ENCODE measurements at places on chromosomes 2 and 18.

GRCh38 chr2:169131587-169132512 lies 62.5 kb downstream of the DHRS9 start:
- DNase-seq = no peak

GRCh38 chr2:36203366-36203765 lies 152.2 kb upstream of the CRIM1 start:
- no peak for DNase-seq

DNA sequence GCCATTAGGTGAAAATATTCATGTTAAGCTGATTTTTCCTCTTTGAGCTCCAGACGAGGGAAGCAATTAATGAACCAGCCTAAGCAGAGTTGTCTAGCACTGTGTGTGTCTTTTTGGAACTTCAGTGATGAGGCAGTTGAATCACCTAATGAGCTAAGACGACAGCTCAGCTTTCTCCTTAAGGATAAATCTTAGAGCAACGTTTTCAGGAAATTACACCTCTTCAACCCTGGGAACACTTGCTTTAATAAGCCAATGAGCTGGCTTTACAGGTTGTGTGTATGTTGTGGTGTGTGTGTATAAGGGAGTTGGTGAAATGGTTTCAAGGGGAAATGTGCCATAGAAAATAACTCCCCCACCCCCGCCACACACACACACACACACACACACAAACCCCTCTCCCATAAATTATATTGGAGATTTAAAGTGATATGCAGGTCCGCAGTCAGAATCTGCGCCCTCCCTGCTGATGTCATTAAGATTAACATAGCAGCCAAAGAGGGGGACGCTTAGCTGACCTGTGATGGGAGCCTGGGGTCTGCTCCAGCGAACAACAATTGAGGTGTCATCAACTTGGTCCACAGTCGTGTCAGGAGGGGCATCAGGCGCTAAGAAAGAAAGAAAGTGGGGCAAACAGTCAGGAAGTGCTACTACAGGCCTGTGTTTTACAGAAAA lies 28.1 kb downstream of the FN1 start:
- no peak for DNase-seq

- DNase-seq = no peak
Measured at GRCh38 chr2:14261771-14262170, 370.7 kb upstream of the LRATD1 start.

DNA sequence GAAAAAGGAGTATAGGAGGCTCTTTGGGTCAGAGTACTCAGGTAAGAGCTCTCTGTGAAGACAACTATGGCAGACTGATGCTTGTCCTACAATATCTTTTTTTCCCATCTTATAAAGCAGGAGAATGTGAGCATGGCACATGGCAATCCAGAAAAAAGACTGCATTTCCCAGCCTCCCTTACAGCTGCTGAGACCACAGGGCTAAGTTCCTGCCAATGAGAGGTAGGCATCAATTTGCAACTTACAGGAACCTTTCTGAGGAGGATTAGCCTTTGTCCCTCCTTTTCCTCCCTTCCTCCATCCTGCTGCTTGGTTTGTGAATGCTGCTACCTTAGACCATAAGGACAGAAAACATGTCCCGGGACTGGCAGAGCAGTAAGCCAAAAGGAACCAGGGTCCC lies 37.8 kb upstream of the ST8SIA5 start:
- DNase-seq = no peak

- DNase-seq = no peak
Measured at GRCh38 chr2:241818943-241819270, 9.9 kb downstream of the NEU4 start.

DNA sequence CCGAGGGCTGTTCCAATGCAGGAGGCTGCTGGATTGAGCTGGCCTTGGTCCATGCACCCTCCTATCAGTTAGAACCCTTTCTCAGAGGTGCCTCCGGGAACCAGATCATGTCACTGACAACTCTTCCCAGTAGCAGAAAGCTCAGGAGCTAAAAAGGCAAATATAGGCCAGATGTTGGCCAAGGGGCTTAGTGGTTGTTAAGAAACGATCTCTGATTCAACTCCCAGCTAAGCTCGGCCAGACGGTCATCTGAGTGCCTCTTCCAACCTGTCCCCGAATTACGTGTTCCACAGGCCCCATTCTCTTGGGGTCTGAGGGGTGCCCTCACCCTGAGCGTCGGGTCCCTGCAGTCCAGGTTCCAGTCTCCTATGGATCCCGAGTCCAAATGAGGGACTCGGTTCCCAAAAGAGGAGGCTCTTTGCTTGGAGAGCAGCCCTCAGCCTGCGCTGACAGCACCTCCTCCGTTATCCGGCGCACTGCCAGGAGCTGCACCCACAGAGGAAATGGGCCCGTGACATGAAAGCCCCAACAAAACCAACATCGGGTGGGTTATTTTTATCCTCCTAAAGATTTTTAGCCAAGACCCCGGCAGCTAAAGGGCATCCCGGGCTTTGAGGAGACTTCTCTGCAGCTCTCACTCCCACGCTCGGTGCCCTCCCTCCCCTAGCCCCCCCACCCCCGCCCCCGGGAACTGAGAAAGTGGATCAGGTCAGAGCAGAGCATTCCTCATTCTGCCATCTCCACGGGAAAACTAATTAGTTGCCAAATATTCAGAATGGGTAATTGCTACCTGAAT lies 106.6 kb upstream of the ID2 start:
- peak; percentile 16 for DNase-seq

- no peak for DNase-seq
Measured at GRCh38 chr2:95069465-95069864, 44.0 kb downstream of the MAL start.

DNA sequence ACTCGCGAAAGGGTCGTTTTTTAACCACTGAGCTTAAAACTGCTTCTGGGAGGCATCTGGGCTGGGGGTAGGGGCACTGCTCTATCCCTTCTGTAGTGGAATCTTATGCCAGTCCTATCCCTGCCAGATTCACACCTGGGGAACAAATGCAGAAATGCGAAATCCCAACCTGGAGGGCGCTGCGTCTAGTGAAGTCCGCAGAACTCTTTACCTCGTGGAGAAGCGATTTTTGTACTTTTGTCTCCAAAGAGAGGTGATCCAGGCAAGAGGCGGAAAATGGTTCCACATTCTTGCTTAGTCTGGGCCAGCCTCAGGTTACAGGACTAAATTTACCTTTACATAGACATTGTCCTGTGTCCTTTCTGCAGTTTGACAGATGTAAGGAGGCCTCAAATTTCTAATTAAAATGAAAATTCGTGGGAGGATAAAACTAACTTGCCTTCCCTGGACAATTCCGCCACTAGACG lies 10.4 kb downstream of the TBR1 start:
- DNase-seq = no peak

- no peak for DNase-seq
Measured at GRCh38 chr2:149000158-149000938, 38.2 kb upstream of the LYPD6B start.

GRCh38 chr2:85694052-85695025 lies at the start of gene GNLY:
TSS of gene GNLY (plus strand) at chr2:85694358. CDS start at chr2:85694419, 61 bp downstream.
- no peak for DNase-seq

DNA sequence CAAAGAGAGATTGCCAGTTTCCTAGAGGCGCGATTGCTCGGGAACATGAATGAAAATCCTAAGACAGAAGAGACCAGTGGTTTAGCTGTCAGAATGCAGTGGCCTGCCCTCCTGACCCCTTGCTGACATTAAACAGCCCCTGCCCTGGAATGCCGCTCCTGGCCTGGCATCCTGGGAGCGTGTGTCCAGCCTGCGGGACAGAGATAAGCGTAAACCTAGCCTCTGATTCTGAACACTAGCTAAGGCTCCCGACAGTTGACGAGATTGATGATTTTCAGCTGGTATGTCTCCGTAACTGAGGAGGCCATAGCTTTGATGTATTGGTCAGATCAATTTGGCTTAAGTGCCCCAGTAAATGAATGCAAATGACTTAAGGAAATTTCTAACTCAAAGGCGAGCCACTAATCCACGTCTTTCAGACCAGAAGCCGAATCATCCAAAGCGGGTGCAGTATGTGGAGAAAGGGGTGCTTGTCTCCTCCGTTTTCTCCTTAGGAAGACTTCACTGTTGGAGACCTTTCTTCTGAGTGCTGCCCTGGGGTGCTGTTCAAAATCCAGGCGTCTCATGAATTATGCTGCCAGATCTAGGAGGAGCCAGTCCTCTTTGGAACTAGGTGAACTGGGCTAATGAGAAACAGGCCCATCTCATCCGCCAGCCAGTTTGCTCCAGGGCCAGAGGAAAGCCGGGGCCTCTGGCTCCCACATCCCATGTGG lies 142.5 kb upstream of the L3MBTL4 start:
- no peak for DNase-seq

DNA sequence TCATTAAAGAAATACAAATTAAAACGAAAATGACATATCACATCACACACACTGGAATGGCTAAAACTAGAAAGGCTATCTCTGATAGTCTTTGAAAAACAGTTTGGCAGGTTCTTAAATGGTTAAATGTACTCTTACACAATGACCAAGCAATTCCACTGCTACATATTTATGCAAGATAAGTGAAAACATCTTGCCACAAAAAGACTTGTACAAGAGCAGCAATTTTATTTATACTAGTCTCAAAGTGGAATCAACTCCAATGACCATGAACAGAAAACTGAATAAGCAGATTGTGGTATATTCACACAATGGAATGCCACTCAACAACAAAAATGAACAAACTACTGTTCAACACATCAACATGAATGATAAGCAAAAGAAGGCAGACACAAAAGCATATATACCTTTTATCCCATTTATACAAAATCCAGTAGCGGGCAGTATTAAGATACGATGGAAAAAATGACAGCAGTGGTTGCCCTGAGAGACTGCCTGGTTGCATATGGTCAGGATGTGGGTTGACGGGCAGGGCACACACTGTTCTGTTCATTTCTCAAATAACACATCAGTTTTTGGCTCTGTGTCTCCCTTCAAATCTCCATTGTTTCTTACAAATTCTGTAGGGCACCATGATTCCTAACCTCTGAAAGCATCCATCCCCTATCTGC lies 25.4 kb downstream of the SP100 start:
- peak; percentile 19 for DNase-seq

DNA sequence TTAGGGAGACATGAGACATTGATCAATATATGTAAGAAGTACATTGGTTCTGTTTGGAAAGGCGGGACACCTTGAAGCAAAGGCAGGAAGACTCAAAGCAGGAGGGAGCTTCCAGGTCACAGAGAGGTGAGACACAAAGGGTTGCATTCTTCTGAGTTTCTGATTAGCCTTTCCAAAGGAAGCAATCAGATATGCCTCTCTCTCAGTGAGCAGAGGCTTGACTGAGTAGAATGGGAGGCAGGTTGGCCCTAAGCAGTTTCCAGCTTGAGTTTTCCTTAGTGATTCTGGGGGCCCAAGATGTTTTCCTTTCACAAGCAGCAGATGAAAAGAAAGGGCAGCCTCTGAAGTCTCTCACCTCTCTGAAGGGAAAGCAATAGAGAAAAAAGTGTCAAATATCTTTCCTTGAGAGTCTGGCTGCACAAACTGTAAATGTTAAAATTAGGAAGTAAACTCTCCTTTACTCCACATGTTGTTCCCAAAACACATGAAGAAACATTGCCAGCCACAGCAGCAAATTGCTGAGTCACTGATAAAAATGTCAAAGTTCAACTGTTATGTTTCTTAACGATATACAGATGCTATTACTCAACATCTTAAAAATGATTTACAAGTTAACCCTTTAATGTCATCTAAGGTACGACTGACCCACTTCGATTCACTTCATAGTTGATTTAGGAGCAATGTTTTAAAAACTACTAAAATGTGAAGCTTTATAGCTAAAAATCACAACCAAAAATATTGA lies 40.3 kb downstream of the CYB5A start:
- no peak for DNase-seq

GRCh38 chr2:150271952-150272802 lies 215.3 kb downstream of the RND3 start:
- no peak for DNase-seq

DNA sequence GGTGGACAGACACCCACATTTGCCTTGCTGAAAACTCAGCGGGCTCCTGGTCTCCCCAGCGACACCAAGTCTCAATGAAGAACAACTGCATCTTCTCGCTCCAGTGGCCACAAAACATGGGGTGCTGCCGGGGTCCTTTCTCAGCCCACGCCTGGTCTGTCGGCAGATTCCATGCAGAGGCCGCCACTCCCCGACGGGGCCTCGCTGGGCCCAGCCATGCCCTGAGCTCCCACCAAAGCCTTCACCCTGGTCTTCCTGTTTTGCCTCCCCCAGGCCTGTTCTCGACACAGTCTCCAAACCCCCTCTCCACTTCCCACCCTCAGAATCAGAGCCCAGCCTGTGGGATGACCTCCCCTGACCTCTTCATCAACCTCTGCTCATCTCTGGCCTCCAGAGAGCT lies 31.2 kb downstream of the DIPK1C start:
- no peak for DNase-seq

GRCh38 chr2:186181625-186182024 lies 304.4 kb upstream of the ZC3H15 start:
- no peak for DNase-seq

- DNase-seq = no peak
Measured at GRCh38 chr18:76985156-76985950, 147.2 kb downstream of the MBP start.

DNA sequence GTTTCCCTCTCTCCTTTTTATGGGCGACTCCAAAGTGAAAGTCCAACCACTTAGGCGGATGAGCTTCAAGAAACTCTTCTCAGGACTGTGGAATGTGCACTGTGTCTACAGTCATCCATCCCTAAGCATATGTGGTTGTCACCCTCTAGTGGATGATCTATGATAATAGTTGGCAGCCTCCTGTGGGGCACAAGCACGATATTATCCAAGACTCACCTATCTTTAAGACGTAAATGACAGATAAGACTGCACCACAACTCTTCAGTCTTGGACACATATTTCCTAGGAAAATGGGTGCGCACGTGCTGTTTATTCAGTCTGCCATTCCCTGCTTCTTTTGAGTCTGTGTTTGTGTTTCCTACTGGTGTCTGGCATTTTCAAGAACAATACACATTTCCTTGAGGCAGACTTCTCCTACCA lies 145.5 kb upstream of the CTAGE1 start:
- no peak for DNase-seq

DNA sequence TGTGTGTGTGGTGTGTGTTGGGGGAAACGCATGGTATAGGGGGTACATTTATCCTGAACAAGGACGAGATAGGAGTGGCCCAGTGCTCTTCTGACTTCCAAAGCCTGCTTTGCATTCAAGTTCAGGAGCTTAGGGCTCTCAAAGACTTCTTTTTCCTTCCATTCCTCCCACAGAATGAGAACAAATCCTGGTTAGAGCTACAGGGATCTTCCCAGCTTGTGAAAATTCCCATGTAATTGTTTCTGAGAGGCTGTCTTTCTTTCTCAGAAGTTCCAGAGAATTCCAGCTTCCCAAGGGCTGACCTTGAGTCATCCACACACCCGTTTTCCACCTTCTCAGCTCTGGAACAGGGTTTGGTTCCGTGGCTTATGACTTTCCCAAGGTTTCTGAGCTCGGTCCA lies 38.9 kb downstream of the FASTKD2 start:
- DNase-seq = no peak

All from stimulated activated CD8-positive, alpha-beta memory T cell treated with anti-CD3 and anti-CD28 coated beads, Interleukin-15, amount 100 ng/mL, for 1 hour (primary cell).